ENCODE measurements at places on chromosomes 6 and 20.

- no peak for DNase-seq
These were observed 127.4 kb upstream of the FAM83B start for GRCh38 chr6:54719131-54719530.

- no peak for DNase-seq
These were observed 54.7 kb downstream of the MRPL14 start for GRCh38 chr6:44072452-44072958.

- no peak for DNase-seq
These were observed 1.1 kb upstream of the SLC2A10 start for GRCh38 chr20:46708172-46708860.

DNA sequence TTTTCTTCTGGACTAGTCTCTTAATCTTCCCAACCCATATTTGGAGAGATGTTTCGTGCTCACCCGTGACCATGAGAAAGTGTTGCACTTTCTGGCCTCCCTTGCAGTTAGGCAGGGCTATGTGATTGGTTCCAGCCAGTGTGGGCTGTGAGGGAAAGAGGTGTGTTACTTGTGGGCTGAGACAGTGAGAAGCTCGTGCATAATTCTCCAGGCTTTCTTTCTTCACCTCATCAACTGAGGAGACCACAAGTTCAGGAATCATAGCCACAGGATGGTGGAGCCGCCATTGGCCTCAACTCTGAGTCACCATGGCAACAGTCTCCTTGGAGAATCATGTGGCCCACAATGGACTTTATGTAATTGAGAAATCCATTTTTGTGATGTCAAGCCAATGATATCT, 57.5 kb upstream of the FUCA2 start:
- DNase-seq, result no peak

- no peak for DNase-seq
These were observed 2.7 kb upstream of the C6orf62 start for GRCh38 chr6:24721461-24722215.

DNA sequence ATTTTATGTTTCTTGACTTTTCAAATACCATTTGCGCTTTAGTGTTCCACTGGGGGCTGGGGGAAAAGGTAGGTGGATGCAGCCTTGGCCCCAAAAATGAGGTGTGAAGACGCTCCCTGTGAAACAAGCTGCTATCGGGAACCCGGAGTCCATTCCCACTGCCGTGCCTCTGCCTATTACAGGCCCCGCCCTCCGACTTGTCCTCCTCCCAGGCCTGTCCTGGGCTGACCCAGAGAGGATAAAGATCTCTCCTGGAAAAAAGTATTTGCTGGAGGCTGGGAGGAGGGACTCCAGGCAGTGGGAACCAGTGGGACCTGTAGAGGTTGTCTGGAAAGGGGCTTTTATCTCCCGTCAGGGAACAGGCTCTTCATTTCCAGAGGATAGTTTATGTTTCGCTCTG, 215.0 kb downstream of the SLC24A3 start:
- no peak for DNase-seq

GRCh38 chr6:134373282-134373922, 55.5 kb upstream of the SGK1 start:
- DNase-seq, result no peak

GRCh38 chr20:23873370-23874015, 6.1 kb downstream of the CST5 start:
- no peak for DNase-seq

GRCh38 chr20:62451970-62452369, 23.8 kb downstream of the GATA5 start:
- DNase-seq, result no peak

DNA sequence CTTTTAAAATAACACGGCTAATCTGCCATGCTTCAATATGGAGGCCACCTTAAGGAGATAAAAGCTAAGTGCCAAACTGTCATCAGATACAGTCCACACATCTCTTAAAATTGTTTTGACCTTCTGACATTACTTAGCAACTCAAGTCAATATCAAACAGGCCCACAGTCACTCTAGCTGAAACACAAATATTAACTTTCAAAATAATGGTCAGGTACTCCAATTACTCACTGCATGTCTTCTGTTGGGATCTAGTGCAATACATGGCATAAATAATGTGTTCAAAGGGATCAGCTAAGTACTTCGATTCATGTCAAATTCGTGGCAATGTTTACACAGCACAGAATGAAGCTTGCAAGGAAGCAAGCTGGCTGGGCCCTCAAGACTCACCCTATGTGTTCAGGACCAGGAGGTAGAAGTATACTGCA, 133.9 kb upstream of the BEND6 start:
- DNase-seq, result no peak

DNA sequence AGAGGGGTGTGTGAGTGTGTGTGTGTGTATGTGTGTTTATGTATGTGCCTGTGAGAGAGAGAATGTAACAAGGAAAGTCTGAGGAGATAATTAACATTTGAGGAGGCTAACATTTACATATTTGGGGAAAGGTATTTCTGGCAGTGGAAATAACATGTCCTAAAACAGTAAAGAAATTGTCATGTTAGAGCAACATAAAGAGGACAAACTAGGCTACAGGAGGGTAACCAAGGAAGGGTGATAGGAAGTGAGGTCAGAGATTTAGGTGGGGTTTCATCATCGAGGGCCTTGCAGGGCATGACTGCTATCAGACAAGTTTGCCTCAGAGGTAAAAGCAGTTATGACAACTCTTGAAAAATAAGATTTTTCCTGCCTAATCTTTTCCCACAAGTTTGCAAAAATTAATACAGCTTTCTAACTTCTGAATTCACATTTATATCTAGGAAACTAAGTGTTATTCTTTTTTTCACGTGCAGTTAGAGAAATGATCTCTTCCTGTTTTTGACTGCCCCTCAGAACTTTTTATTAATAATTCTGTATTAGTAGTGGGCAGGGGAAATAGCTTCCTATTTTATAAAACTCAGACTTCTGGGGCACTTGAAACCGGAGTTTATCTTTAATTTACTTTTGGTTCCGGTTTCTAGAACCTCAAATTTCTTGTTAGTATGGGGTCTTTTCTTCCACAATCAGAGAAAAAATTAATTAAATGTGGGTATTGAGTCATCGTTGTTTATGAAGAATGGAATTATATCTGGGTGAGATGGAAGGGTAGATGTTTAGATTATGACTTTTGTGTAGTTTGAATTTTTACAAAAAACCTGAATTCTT, 30.5 kb upstream of the RHAG start:
- no peak for DNase-seq

DNA sequence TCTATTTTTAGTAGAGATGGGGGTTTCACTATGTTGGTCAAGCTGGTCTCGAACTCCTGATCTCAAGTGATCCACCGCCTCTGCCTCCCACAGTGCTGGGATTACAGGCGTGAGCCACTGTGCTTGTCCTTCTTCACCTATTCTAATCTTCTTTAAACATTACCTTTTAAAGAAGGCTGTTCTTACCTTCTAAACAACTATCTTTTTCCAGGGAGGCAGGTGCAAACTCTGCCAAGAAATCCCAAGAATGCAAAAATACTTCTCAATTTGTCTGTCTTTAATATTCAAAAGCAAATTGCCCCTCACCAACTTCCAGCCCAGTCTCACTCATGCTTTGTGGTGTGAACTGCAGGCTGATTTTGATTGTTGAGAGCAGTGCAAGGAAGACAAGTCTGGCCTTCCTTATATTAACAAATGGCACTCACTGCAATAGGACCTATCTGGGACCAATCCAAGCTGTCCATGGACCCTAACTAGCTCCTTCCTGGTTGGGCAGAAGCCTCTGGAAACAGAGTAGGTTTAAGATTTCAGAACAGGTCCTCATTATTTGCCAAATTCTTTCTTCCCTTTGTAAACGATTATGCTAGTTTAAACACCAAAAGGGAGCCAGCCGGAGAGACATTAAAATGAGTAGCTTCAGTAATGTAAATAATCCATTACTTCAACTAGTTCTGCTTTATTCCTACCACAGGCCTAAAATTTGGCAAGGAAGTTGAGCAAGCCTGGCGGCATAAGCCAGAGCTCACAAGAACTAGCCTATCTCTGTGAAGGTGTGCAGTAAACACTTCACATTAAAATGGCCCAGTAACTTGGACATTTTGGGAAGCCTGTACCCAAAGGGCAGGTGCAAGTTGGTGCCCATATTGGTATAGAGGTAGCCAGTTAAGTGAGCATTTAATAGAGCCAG, 1.6 kb downstream of the SCAND1 start:
- no peak for DNase-seq

GRCh38 chr6:111711476-111711875, 105.8 kb upstream of the TRAF3IP2 start:
- DNase-seq, result no peak
